ENCODE measurements at places on chromosomes 13 and 19. TPM values are rescaled to one million over a fixed set of nuclear protein-coding genes. Genes with fewer than 3 reads are reported as not detected.

The ZNF431 gene
- total RNA-seq, result 15.9 TPM

The CGB8 gene
- not detected for total RNA-seq

GRCh38 chr13:72650051-72650700, 77.3 kb downstream of the MZT1 start:
- H3K4me1 ChIP-seq, result no peaks in the 10 kb centered on the region
- no peaks in the 10 kb centered on the region for H3K36me3 ChIP-seq
- H3K27ac ChIP-seq, result no peak overlapping the region
- H3K4me3 ChIP-seq, result no peak overlapping the region
- DNase-seq, result no peak

DNA sequence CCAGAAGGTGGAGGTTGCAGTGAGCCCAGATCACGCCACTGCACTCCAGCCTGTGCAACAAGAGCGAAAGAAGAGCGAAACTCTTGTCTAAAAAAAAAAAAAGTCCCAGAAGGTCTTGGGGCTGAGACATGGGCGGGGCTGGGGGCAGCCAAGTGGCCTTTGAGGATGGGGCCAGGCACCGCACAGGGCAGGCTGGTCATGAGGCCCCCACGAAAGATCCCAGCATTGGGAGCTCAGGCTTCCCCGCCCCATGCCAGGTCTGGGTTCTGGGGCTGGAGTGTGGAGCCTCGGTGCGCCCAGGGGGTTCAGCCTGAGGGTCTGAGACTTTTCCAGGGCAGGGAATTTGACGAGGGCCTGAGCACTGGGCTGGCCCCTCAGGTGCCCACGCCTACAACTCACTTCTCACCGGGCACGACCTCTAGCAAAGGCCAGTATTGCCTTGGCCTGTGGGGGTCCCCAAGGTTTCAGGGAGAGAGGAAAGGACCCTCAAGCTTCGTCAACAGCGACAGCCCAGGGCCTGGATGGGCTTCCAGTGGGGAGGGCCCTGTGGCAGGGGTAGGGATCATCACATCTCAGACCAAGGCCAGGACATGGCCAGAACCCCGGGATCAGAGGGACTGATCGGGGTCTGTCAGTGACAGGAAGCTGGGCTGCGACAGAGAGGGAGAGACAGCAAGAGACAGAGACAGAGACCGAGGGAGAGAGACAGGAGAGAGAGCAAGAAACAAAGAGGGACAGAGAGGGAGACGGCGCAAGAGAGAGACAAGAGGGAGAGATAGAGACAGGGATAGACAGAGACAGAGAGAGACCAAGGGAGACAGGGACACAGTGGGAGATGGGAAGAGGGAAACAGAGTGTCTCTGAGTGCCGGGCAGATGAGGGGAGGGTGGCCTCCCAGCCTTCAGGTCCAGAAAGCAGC, 7.5 kb upstream of the MEX3D start:
- no peak overlapping the region for H3K27ac ChIP-seq
- H3K27me3 ChIP-seq, result no peaks in the 10 kb centered on the region
- no peak for DNase-seq
- no peaks in the 10 kb centered on the region for H3K4me1 ChIP-seq
- H3K4me3 ChIP-seq, result no peak overlapping the region

DNA sequence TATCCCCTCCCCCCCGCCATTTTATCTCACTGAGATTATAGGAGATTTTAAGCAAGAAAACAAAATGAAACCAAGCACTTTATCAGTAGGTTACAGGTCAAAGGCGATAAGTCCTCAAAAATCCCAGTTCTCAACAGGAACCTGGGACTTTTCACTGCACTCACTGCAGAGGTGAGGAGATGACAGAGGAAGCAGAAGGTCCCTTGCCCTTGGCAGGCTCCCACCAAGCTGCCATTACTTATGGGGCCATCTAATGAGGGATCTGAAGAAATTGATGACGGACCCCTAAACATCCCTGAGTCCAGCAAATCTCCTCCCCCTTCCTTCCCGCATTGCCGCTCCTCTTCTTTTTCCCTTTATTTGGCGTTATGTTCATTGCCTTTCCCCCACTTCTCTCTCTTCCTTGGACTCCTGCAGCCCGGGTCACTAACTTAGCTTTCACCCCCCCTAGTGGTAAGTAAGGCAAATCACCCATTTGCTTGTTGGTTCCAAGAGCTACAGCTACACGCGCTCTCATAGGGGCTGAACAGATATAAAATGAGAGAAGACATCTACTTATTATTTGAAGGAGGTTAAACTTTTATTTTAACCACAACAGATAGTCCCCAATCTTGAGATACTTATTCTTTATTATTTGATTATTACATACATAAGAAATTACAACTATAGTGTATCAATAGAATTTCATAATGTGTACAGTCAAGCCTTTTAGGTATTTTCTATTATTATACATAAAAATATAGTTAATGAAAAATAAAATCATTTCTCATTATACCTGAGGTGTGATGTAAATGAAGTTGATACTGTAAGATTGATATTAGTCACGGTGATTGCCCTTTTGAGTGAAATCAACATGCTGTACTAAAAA, 52.0 kb upstream of the ARGLU1 start:
- peak overlapping the region; percentile 52 for H3K4me3 ChIP-seq
- H3K4me1 ChIP-seq, result no peaks in the 10 kb centered on the region
- H3K36me3 ChIP-seq, result no peaks in the 10 kb centered on the region
- DNase-seq, result no peak
- H3K27ac ChIP-seq, result no peak overlapping the region

- no peaks in the 10 kb centered on the region for H3K27me3 ChIP-seq
- DNase-seq, result no peak
- H3K4me1 ChIP-seq, result peaks cover 24% of the 10 kb centered on the region
- no peak overlapping the region for H3K27ac ChIP-seq
Observed at GRCh38 chr19:16295057-16295456, 29.6 kb upstream of the KLF2 start.

DNA sequence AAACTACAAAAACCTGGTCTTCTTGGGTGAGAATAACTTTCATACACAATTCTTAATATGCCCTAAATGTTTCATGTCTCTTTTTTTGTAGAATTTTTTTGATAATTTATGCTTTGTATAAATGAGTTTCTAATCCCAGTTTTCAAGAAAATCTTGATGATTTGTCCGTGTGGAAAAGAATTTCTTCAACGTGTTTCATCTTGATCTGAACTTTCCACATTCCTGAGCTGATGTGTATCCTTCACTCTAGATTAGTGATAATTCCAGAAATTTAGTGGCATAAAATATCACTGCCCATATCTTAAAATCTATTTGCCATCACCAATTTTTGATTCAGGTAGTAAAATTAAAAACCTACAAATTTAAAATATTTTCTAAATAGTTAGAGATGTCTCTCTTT, 24.6 kb downstream of the ZNF431 start:
- no peak for DNase-seq
- H3K36me3 ChIP-seq, result peaks cover 14% of the 10 kb centered on the region
- no peaks in the 10 kb centered on the region for H3K27me3 ChIP-seq
- H3K4me1 ChIP-seq, result no peaks in the 10 kb centered on the region
- H3K27ac ChIP-seq, result no peak overlapping the region

GRCh38 chr19:32164384-32164992, 180.9 kb upstream of the ZNF507 start:
- H3K36me3 ChIP-seq, result no peaks in the 10 kb centered on the region
- no peak for DNase-seq
- no peaks in the 10 kb centered on the region for H3K27me3 ChIP-seq
- no peak overlapping the region for H3K27ac ChIP-seq
- H3K4me3 ChIP-seq, result no peak overlapping the region

GRCh38 chr19:34960103-34960805, 3.8 kb downstream of the ZNF792 start:
- no peak for DNase-seq
- no peak overlapping the region for H3K4me3 ChIP-seq
- H3K36me3 ChIP-seq, result peaks cover 43% of the 10 kb centered on the region
- peaks cover 8% of the 10 kb centered on the region for H3K4me1 ChIP-seq

The HCN2 gene
- not detected for total RNA-seq

DNA sequence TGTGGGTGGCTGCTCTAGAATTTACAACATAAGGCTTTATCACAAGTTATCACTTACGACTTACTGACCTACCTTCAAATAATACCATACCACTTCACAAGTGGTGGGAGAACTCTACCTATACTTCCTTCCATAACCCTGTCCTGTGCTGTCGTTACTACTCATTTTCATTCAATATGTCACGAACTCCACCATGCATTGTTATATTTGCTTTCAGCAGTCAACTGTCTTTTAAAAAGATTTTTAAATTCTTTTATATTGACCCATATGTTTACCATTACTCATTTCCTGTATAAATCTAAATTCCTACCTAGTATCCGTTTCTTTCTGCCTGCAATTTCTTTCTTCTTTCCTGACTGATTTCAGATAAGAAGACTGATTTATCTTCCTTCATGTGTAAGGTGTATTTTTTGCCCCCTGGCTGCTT, 200.0 kb downstream of the KLF12 start:
- H3K4me3 ChIP-seq, result no peak overlapping the region
- H3K27me3 ChIP-seq, result no peaks in the 10 kb centered on the region
- no peak for DNase-seq
- H3K27ac ChIP-seq, result no peak overlapping the region

GRCh38 chr19:54136086-54136863, 1.3 kb upstream of the CNOT3 start:
- no peak for DNase-seq
- H3K27ac ChIP-seq, result peak overlapping the region; percentile 51
- H3K4me1 ChIP-seq, result peaks cover 24% of the 10 kb centered on the region
- H3K4me3 ChIP-seq, result peak overlapping the region; percentile 70

DNA sequence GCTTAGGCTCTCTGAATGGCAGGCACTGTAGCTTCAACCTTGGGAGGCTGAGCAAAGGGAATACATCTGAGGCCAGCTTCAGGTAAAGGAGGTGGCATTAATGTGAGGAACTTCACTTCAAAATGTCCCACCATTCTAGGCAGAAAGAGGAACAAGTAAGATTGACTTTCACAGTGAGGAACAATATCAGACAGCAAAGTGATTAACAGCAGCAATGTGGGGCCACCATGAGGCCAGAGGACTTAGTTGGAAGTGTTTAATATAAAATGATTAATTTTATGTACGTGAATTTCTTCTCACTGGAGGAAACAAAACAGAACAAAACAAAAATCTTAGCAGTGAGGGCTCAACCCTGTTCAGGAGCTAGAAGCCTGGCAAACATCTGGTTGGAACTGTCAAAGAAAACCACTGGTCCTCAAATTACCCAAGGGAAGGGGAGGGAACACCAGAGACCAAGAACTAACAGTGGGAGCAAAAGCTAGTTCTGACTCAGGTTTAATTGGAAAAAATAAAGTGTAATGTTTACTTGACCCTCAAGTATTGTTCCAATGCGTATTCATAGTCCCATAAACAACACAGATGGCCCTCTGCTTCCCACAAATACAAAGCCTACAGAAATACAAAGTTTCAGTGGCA, 43.9 kb upstream of the FRY start:
- H3K36me3 ChIP-seq, result no peaks in the 10 kb centered on the region
- no peaks in the 10 kb centered on the region for H3K4me1 ChIP-seq
- H3K4me3 ChIP-seq, result no peak overlapping the region
- H3K27ac ChIP-seq, result no peak overlapping the region
- no peaks in the 10 kb centered on the region for H3K27me3 ChIP-seq
- DNase-seq, result no peak

The ZNF728 gene
- total RNA-seq, result 2.4 TPM
